ENCODE measurements at places on chromosomes 2 and 18.

GRCh38 chr2:102588213-102588939, 31.0 kb upstream of the SLC9A2 start:
- DNase-seq = no peak

DNA sequence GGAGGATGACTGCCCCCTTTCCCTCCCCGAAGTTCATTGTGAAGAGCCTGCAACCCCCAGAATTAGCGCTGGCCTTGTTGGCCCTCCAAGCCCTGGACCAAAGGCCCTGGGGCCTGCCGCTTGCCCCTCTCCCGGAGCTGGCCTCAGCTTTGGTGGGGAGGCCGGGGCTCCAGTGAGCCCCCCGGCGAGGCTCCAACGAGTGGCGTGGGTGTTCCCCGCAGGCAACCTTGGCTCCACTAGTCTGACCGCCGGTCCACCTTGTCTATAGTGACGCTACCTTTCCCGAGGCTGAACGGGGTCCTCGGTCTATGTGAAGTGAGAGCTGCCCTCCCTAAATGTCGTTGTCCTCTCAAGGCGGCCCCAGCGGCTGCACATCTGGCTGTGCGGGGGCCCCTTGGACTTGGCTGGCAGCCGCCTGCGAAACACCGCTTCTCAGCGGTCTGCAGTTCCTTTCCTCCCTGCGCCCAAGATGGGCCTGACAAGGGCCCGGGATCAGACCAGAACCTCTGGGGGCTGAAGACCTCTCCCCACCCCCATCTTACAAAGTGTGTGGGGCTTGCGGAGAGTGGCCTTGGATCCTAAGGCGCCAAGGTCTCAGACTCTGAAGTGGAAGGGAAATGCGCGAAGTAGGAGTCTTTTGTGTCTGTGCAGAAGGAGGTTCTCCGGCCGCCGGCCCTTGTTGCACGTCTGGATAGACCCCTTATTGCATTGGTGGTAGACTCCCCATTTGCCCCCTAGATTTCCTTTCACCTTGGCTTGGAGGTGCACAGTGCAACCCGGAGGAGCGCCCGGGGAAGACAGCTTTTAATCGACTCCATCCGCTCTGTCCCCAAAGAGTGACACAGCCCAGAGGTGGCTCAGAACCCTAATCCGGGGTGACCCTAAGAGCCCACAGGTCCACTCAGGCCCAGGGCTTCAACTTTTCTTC, 3.9 kb upstream of the HOXD10 start:
- no peak for DNase-seq

DNA sequence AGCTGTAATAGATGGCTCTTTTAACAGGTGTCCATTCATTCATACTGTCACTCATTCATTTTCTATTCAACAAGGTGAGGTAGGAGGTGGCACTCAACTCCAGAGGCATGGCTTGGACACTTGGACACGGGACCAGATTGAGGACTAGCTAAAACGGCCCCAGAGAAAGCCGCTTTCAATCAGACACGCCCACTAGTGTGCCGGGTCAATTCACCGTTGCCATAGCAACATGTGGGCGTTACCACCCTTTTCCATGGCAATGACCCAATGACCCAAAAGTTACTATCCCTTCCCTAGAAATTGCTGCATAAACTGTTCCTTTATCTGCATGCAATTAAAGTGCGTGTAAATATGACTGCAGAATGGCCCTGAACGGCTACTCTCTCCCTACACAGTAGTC, 49.2 kb upstream of the LGALSL start:
- DNase-seq = no peak

GRCh38 chr2:179255129-179255528, 9.5 kb downstream of the SESTD1 start:
- DNase-seq = no peak

DNA sequence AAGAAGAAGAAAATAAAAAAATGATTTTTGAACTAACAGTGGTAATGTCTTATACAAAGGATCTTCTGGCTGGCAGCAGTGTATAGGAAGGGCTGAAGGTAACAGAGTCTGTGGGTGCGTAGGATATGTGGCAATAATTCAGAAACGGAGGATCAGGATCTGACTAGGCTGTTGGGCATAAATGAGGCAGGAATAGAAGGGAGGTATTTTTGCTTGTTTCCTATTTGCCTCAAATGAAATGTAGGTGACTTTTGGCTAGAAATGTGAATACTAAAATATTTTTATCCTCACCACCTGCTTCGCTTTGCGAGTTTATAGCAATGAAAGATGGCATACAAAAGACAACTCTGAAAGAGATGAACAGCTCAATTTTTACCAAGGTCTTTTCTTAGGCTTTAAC, 1086.1 kb upstream of the CELF4 start:
- DNase-seq = no peak

DNA sequence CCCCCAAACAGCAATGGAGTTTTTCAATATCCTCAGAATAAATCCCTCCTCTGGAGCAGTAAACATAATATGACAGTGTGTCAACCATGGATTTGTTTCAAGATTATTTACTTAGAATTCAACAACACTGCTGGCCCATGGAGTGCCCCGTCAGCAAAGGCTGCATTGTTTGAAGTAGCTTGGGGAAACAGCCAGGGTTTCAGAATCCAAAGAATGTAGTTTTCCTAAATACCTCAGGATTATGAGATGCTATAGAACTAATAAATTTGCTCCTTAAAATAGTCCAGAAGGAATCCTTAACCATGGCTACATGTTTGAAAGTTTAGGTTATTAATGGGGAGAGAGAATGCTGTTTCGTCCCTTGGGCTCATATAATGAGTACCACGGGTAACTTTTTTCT, 13.1 kb upstream of the CETN1 start:
- DNase-seq = no peak

DNA sequence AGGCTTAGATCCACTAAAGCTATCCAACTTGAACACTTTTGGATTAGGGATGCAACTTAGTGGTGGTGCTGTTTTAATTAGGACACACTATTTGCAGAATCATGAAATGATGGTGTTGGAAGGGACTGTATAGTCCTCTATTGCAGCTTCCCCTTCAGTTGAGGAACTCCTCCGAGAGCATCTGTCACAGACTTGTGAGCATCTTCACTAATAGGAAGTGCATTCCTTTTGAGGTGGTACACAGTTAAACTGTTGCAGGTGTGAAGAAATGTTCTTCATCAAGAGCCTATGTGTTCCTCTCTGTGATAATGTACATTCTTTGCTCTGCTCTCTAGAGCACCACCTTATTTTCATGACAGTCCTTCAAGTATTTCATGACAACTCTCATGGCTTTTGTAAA, 197.4 kb downstream of the CAMKMT start:
- no peak for DNase-seq

- DNase-seq = no peak
These were observed 27.8 kb upstream of the ICOS start for GRCh38 chr2:203908797-203909185.

GRCh38 chr2:107545851-107546250, 280.8 kb upstream of the RGPD4 start:
- no peak for DNase-seq

DNA sequence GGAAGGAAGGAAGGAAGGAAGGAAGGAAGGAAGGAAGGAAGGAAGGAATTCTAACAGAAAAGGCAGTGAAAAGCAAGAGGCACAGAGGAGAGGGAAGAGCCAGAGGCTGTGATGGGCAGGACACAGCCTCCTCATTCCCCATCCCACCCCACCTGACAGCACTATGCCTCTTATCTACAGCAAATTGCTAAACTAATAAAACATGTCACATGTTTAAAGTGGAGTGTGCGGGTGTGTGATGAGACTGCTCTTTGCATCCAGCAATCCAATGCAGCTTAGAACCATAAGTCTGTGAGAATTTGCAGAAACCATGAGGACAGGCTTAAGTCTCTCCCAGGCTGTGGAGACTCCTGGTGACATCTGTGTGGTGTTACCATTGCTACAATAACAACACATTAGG, 108.4 kb upstream of the ALK start:
- no peak for DNase-seq

- DNase-seq = no peak
These were observed 145.3 kb upstream of the SLC35G4 start for GRCh38 chr18:11464129-11464528.

- DNase-seq = no peak
These were observed 10.1 kb downstream of the CYP26B1 start for GRCh38 chr2:72137498-72138010.

DNA sequence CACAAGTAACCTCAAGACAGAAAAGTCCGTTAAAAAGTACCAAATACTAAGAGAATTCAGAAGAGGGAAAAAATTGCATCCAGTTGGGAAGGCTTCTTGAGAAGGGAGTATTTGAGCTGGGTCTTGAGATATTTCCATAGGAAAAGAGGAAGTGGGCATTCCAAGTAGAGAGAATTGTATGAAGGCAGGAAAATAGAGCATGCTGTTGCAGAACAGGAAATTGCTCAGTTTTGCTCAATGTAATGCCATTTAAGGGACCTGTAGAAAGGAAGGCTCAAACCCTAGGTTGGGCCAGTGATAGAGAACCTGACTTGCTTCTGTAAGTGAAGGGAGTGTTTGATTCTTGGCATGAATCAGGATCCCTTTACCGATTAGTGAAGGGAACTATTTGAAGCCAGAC, 1.0 kb upstream of the ZC3H8 start:
- no peak for DNase-seq

DNA sequence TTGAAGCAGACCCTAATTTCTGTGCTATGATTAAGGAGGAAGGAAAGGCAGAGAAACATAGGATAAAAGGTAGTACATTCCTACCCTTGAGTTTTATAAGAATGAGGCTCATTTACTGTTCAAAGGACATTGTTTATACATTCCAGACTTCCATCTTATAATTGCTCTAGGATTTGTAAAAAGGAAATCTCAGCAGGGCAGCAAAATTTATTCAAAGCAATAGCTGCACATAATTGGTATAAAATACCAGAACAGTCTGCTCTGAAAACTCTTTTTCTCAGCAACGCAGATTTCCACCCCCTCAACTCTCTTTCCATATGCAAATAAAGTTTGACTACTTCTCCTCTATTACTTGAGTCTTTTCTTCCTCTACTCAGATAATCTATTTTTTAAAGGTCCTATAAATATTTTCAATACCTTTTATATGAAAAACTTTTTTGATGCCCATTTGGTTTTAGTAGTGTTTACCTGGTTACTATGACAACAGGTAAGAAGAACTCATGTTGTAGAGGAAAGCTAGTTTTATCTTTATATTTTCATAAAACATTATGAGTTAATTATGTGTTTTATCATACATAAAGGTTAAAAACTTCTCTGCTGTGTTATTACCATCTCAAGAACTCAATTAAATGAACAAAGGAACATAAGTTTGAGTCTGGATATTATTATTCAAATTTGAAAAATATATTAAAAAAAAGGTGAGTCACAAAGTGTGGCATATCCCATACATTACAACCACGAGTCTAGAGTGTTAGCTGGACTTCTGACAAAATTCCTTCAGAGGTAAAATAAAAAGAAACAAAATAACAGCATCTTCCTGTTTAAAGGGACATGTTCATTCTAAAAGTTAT, 19.9 kb downstream of the RBMS1 start:
- no peak for DNase-seq

DNA sequence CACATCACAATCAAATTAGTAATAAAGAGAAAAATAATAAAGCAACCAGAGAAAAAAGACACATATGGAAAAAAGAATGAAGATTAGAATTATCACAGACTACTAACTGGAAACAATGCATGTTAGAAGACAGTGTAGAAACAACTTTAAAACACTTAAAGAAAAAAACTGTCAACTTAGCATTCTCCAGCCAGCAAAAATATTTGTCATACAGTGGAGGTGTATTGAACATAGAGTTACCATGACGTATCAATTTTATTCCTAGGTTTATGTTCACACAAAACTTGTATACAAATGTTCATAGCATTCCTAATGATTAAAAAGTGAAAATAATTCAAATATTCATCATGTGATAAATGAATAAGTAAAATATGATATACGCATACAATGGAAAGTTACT, 61.5 kb upstream of the ADAM23 start:
- no peak for DNase-seq

All from RWPE2 (cell line).